NCI-H2029 (cell line): ENCODE measurements at places on chromosomes 5 and 9.

GRCh38 chr5:72412283-72413055 lies 92.3 kb downstream of the PTCD2 start:
- DNase-seq = no peak

DNA sequence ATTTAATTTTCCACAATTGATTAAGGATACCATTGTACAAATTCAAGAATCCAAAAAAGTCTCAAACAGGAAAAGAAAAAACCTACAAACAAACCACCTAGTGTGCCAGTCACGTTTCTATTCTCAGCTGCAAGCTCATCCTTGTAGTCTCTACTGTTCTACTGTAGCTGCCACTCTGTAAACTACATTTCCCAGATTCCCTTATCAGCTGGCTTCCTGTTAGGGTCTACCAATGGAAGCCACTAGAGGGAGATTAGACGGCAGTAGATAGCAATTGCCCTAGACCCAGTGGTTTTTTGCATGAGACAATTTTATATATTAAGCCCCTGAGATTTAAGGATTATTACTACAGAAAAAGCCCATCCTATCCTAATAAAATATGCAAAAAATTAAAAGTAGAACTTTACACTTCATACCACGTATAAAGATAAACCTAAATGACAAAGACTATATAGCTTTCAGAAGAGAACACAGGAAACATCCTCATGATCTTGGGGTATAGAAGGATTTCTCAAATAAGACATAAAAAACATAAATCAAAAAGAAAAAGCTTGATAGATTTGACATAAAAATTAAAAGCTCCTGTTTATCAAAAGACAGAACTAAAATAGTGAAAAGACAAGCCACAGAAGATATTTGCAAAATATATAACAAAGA lies 37.4 kb downstream of the P4HA2 start:
- peak; percentile 56 for DNase-seq

- DNase-seq = no peak
Measured at GRCh38 chr5:1544294-1544961, 20.7 kb upstream of the LPCAT1 start.

GRCh38 chr9:93005876-93006275 lies 52.6 kb upstream of the SUSD3 start:
- DNase-seq = no peak
